ENCODE measurements at places on chromosomes 16 and 17.
A peak's percentile ranks its signal among the peaks of the same experiment; 100 is the strongest.

DNA sequence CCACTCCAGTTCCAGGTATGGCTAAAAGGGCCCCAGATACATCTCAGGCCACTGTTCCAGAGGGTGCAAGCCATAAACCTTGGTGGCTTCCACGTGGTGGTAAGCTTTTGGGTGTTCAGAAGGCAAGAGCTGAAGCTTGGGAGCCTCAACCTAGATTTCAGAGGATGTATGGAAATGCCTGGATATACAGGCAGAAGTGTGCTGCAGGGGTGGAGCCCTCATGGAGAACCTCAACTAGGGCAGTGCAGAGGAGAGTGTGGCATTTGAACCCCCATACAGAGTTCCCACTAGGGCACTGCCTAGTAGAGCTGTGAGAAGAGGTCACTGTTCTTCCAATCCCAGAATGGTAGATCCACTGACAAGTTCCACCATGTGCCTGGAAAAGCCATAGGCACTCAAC is 267.3 kb downstream of the SLC39A11 start:
- no peak for DNase-seq

DNA sequence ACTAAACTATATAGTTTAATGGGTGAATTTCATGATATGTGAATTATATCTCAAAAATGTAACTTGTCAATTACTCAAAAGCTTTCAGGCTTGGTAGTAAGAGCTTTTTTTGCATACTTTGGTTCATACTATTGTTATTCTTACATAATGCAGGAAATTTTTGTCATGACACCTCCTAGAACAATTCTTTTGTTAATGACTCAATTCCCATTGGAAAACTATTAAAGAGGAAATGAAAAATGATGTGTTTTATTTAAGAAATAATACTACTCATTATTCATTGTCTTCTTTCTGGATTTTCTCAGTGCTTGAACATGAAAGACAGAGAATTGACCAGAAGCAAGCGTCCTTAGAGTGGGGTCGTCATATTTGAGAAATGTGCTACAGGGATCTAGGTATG is 196.4 kb upstream of the KCNJ16 start:
- no peak for DNase-seq

- DNase-seq, result no peak
Measured at GRCh38 chr17:16178836-16179235, 36.5 kb downstream of the NCOR1 start.

GRCh38 chr16:66273644-66274334 is 92.7 kb upstream of the CDH5 start:
- no peak for DNase-seq

GRCh38 chr16:4404247-4404966 is 12.0 kb downstream of the CORO7 start:
- peak; percentile 21 for DNase-seq

DNA sequence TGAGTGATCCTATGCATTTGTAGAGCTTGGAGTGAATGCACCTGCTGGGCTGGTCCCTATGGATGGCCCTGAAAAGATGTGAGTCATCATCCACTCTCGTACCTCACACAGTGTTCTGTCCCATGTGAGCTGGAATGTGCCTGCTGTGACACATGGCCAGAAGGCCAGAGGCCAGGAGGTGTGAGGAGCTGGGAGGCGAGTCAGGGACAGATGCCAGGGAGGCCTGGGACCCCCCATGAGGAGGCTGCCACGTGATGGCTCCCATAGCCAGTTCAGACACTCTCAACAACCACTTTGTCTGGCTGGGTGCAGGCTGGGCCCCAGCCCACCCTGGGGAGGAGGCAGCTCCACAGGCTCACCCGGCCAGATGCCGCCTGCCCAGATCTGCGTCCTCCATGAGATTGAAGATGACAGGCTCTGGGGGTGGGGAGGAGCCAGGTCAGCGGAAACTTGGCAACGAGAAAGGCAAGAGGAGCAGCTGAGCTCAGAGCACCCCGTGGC is 168.8 kb downstream of the C16orf78 start:
- no peak for DNase-seq

DNA sequence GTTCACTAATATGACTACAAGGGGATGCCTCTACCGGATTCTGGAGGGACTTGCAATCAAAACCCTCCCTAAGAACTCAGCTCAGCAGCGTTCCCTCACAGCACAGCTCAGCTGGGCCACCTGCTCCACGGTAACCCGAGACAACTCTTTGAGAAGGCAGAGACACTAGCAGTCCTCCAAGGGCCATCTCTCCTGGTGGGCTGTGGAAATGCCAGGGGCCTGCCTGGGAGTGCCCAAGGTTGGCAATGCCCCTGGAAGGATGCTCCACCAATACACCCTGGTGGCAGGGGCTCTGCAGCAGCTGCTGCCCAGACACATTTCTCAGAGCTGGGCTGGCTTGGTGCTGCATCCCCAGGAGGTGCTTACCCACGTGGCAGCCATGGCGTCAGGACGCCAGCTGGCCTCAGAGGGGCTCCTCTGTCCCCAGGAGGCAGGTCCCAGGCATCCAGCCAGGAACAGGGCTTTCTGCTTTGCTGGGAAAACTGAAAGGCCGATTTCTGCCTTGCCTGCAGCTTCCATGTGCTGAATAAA is 16.5 kb downstream of the CDIP1 start:
- peak; percentile 98 for DNase-seq

DNA sequence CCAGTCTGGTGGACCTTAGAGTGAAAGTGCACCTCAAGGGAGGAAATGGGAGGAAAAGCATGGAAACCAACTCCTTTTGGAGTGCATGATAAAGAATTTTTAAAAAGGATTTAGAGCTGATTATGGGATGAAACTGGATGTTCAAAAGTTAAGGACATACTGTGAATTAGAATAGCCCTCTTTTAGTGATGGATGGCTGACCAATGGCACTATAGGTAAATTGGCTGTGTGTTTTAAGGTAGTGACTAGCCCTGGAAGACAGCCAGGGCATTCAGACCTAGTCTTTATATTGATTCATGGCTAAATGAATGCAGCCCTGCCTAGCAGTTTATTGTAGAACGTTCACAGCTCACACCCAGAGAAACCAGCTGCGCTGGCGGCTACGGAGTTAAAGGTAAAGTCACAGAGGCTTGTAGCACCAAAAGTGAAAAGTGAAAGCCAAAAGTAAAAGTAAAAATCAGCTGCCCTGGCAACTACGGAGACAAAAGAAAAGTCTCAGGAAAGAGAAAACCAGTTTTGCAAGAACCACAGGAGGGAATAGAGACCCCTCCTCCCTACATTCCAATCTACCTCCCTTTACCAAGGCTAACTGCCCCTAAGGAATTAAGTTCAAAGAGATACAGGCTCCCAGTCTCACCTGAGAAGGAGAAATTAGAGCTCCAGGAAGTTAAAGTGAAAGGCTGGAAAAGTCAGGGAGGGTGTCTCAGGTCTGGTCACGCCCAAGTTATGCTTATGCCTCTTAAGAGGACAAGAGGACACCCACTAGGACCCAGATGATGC is 21.8 kb downstream of the ACSM1 start:
- DNase-seq, result peak; percentile 79

DNA sequence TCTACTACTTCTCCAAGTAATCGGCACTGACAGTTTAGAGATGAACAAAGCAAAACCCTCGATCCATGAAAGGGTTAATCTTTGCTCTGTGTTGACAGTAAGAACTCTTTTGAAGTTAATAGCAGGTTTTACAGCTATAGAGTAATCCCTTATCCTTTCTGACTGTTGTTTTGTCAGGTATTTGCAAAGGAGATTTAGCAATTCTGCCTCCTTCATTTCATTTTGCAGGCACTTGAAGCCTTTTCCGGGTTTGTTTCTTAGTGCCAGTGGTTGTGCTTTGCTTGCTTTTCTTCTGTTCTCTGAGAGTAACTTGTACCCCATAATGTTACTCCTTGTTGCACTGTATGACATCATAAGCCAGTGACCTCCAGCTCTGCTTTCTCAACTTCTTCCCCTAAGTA is 64.5 kb downstream of the TANGO6 start:
- DNase-seq, result no peak

DNA sequence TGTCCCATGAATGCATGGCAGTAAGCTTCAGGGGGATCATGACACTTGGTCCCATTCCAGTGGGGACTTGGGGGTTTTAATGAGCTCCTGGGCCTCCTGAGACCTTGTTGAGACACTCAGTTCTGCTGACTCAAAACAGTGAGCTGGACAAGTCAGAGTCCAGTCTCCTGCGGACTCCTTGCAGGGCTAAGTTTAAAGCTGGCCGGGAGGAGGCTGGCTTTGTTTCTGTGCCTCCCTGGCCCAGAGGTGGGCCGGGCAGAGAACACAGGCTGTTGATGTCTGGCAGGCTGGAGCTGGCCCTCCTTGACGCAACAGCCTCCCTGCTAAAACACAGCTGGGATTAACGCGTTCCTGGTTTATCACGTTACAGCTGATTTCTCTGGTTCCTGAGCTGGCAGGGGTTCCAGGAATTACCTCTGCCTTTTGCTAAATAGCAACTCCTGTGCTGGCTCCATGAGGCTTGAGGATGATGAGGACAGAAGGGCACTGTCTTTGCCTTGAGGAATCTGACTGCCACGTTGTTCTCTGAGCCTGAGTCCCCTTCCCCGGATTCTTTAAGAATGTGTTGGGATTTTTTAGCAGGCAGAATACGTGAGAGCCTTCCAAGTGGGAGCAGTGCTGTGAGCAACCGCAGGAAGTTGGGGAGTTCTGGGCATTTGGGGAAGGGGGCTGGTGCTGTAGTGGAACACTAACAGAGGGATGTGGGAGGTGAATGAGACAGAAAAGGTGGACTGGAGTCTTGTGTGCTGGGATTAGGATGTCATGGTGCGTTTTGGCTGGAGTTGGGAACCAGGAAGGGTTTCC is 2.0 kb downstream of the GPT2 start:
- DNase-seq, result no peak

- DNase-seq, result no peak
Measured at GRCh38 chr17:28553000-28553505, 629 bp upstream of the UNC119 start.

DNA sequence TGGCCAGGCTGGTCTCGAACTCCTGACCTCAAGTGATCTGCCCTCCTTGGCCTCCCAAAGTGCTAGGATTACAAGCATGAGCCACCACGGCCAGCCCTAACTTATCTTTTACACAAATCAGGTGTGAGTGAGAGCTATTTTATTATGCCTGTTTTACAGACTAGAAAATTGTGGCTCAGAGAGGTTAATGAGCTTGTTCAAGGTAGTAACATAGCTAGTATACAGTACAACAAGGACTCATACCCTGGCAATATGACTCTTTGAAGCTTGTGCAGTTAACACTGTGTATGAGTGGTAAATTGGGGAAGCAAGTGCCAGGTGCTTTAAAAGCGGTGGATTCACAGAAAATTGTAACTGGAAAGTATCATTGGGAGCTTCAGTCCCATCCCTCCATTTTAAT is 49.0 kb downstream of the YPEL2 start:
- DNase-seq, result no peak

DNA sequence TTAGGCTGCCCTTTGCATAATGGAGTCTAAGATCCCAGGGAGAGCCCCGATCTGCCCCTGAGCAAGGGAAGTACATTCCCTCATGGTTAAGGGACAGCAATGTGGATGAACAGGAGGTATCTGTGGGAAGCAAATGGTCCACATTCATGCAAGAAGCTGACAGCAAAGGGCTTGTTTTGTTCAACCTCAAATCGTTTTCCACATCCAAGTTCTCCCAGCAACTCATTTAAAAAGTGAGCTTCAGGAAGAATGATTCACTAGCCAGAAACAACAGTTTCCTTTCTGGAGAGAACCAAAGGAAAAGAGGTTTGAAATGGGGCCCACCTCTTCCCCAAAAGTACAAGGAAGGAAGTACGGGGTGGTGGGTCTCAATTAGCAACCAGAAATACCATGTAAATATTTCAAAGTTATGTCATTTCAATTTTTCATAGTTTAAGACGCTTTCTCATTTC is 9.4 kb downstream of the HSPB9 start:
- no peak for DNase-seq

- no peak for DNase-seq
Measured at GRCh38 chr16:64845071-64845470, 276.8 kb downstream of the CDH11 start.

DNA sequence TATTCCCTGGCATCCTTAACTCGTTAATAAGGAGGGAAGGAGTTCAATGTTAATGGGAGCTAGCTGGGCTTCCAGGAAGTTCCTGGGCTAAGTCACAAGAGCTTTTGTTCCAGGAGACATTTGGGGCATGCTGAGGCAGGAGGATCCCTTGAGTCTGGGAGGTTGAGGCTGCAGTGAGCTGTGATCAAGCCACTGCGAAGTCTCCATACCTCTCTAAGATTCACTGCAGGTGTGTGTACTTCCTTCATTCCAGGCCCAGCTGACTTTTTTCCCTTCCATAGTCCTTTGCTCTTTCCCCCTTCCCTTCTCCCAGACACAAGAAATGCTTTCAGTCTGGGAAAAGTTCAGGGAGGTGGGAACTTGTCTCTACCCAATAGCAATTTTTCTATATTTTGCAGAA is 489.8 kb downstream of the NPIPA7 start:
- DNase-seq, result no peak

- no peak for DNase-seq
Measured at GRCh38 chr17:48679385-48680096, 42.8 kb downstream of the PRAC1 start.

DNA sequence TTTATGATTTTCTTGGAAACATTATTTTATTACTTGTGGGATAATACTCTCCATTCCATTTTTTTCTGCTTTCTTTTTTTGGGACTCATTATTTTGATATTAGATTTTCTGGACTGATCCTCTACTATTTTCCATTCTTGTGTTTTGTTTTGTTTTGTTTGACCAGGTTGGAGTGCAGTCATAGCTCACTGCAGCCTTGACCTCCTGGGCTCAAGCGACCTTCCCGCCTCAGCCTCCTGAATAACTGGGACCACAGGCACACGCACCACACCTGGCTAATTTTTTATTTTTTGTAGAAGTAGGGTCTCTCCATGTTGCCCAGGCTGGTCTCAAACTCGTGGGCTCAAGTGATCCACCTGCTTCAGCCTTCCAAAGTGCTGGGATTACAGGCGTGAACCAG is 44.1 kb downstream of the RBBP6 start:
- no peak for DNase-seq

GRCh38 chr16:74563828-74564263 is 43.1 kb downstream of the GLG1 start:
- no peak for DNase-seq

- DNase-seq, result no peak
Measured at GRCh38 chr16:12126091-12126806, 149.7 kb downstream of the SNX29 start.

DNA sequence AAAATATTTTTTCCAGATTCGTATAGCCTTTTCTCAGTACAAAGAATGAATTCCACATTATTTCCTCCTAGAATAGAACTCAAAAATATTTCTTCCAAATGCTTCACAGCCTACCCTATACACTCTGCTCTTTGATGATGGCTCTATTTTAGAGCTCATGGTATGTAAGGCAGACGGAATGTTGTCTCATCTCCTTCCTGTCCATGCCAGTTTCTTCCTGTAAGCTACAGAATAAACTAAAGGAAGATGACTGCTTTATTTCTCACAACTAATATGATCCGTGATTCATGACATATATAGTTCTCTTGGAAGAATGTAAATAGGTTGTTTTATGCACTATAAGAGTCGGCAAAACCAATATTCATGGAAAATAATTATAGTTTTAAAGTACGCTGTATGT is 723.1 kb downstream of the CDH11 start:
- DNase-seq, result no peak

All from NCI-H345 (cell line).